ENCODE measurements at places on chromosomes 7 and 10.

DNA sequence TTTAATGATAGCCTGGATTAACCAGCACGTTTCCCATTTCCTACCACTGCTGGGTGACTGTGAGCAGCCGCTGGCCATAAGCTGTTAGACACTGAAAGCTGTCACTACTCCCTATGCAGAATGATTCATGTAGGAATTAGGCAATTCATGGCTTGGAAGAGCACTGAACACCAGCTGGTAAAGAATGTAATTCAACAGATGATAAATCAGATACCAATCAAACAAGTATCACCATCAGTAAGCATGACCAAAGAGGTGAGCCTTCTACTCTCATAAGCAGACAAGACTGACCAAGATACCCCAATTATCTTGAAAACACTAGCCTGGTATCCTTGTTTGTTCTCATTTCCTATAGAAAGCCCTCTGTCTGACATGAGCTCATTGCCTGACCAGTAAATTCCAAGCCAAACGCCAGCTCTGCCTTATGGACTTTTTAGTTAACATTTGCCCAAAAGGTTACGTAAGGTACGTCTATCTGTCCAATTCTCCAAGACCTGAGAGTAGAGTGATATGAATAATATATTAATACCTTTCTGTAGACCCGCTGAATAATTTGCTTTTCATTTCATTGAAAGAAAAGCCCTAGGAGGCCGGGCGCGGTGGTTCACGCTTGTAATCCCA lies 127.7 kb downstream of the ELMO1 start:
- peak; percentile 45 for DNase-seq

- no peak for DNase-seq
Measured at GRCh38 chr7:12481722-12482121, 78.1 kb upstream of the VWDE start.

DNA sequence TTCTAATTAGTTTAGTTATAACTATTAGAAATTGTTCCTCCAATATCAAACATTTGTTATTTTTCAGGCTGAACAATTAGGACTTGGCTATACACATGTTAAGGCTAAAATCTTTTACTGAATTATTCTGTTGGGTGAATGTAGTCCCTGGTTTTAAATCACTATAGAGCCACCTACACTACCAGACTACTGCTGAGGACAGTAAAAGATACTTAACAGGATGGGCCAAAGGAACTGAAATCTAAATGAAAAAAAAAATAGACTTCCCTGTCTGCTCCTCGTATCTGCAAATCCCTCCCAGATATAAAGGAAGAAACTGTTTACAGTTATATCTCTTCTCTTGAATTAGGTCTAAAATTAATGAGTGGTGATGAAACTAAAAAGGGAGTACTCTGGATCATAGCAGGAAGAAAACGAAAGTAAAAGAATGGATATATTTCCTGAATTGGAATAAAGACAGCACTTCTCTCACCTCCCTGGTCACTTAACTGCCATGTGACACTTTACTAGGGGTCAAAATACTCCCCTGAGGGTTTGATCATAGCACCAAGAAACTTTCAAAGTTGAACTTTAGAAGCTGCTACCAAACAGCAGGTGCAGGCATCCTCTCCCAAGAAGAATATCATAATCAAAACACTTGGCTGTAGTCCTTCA lies 12.7 kb downstream of the FBXW4 start:
- DNase-seq, result no peak

GRCh38 chr10:116410351-116410750 lies 17.3 kb upstream of the PNLIPRP3 start:
- no peak for DNase-seq

- DNase-seq, result no peak
Measured at GRCh38 chr10:22554461-22555182, 159.8 kb downstream of the PIP4K2A start.

GRCh38 chr10:121490871-121491519 lies 107.2 kb downstream of the FGFR2 start:
- no peak for DNase-seq

DNA sequence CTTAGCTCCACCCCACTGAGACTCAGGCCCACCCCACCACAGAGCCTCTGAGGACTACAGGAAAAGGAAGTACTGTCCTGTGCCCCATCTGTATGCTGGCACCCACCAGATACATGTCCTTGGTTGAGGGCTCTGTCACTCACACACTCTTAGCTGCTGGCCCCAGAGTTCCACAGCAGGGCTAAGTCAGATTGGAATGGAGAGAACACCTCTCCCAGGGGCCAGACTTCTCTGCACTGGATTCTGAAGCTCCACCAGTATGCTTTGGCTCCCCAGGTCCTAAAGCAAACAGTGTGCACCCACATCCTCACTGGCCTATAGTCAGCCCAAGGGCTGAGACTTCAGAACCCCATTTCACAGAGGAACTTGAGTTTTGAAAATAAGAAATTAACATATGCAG lies 103.2 kb upstream of the PPP2R2D start:
- DNase-seq, result no peak

DNA sequence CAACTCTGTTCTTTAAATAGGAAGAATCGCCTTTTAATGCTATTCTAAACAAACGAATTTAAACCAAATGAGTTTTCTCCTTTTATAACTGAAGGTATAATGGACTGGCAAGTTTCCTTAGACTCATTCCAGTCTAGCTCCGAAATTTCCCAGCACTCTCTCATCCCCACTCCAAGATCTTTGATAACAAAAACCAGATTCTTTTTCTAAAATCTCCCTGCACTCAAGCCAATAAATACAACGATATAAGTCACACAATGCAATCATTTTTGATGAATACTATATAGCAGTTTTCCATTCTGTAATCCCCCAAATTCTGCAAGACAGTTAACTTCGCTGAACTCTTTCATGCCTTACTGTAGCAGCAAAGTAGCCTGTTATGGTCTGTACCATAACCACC lies 1.9 kb downstream of the OGA start:
- DNase-seq, result no peak

- no peak for DNase-seq
Measured at GRCh38 chr7:140883378-140883777, 41.4 kb downstream of the BRAF start.

- DNase-seq, result no peak
Measured at GRCh38 chr7:741191-741671, 14.2 kb upstream of the PRKAR1B start.

- DNase-seq, result peak; percentile 45
Measured at GRCh38 chr10:123380491-123381085, 226.4 kb downstream of the BUB3 start.

- DNase-seq, result no peak
Measured at GRCh38 chr10:10092581-10092980, 925.1 kb upstream of the CELF2 start.

- DNase-seq, result peak; percentile 72
Measured at GRCh38 chr10:5283305-5284158, 81.2 kb upstream of the UCN3 start.

DNA sequence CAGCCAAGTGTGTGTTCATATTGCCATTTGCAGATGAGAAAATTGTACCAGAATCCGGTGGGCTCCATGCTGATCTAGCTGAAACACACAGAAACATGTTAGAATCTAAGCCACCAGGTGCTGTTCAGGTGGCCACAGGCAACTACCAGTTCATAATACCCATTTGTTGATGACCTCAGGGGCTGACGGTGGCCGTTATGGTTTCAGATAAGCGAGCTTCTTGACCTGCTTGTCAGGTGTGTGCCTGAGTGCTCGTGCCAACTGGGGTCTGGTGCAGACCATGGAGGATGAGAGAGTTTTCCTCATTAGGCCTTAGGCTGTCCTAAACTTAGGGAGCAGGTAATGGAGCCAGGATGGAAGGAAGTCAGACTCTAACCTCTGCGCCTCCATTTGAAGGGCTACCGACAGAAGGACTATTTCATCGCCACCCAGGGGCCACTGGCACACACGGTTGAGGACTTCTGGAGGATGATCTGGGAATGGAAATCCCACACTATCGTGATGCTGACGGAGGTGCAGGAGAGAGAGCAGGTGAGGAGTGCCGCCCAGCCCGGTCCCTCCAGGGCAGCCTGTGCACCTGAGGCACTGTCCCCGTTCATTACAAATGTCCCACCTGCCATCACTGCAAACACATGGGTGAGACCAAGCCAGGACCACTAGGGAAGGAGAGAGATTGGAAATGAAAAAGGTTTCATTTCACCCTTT lies 53.1 kb downstream of the MKI67 start:
- peak; percentile 0 for DNase-seq

GRCh38 chr10:86759073-86759672 lies 2.8 kb downstream of the BMPR1A start:
- DNase-seq, result no peak

DNA sequence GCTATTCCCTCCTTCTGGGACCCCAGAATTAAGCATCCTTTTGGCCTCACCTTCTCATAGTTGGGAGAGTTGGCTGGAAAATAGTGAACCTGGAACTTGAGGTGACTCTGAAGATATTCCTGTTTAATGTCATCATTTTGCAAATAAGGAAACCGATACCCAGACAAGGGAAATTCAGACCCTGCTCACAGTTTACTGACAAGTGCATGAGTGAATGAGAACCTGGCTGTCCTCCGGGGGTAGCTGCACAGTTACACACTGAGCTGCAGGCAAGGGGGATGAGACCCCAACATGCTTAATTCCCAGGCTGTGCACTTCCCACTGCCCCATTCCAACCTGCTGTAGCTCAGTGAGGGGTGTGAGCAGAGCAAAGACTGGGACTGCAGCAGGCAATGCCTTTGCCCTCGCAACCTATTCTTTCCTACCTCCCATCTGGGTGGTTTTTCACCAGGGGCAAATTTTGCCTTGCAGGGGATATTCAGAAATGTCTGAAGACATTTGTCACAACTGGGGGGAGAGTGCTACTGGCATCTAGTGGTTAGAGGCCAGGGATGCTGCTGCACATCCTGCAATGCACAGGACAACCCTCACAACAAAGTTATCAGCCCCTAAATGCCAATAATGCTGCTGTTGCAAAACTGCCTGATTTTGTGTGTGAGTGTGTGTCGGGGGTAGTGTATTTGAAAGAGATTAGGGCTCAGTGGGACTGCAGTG lies 136.2 kb downstream of the SORCS3 start:
- DNase-seq, result no peak

GRCh38 chr10:86613905-86614304 lies 40.4 kb upstream of the OPN4 start:
- DNase-seq, result no peak

- peak; percentile 18 for DNase-seq
Measured at GRCh38 chr7:2718296-2718965, 30.4 kb downstream of the AMZ1 start.

GRCh38 chr10:52609071-52609470 lies 163.5 kb downstream of the MBL2 start:
- no peak for DNase-seq

GRCh38 chr7:131974671-131975070 lies 418.2 kb upstream of the PODXL start:
- no peak for DNase-seq

- no peak for DNase-seq
Measured at GRCh38 chr10:98039690-98040381, 9.4 kb upstream of the CRTAC1 start.

- no peak for DNase-seq
Measured at GRCh38 chr7:100722480-100723212, 2.4 kb downstream of the EPO start.

GRCh38 chr7:22394739-22395138 lies 37.8 kb upstream of the RAPGEF5 start:
- no peak for DNase-seq

DNA sequence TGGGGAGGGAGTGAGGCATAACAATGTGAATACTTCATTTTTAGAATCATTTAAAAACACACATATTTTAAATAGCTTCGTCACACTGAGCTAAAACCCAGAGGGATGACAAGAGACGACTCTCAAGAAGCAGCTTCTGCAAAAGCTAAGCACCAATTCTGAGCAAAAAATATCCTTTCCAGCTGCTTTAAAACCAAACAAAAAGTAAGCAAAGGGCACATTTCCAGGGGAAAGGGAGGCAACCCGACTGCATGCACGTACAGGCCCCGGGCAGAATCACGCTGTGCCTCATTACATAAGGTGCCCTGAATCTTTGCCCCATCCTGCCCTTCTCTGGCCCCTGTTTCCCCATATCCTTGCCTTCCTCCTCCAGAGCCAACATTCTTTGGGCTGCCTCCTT lies 78.4 kb downstream of the DGKI start:
- DNase-seq, result no peak

DNA sequence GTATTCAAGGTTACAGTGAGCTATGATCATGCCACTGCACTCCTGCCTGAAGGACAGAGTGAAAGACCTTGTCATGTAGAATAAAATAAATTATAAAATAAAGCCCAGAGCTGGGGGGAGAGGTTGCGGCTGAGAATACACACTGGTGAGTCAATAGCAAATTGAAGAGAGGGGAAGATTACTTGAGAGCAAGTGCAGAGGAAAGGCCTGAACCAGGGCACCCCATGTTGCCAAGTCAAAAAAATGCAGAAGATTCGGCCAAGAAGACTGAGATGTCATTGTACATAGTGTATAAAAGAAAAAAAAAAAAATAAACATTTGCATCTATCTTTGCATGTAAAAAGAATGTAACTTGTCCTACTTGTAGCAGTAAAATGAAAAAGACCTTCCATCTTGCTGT lies 32.5 kb downstream of the RHEB start:
- DNase-seq, result no peak

DNA sequence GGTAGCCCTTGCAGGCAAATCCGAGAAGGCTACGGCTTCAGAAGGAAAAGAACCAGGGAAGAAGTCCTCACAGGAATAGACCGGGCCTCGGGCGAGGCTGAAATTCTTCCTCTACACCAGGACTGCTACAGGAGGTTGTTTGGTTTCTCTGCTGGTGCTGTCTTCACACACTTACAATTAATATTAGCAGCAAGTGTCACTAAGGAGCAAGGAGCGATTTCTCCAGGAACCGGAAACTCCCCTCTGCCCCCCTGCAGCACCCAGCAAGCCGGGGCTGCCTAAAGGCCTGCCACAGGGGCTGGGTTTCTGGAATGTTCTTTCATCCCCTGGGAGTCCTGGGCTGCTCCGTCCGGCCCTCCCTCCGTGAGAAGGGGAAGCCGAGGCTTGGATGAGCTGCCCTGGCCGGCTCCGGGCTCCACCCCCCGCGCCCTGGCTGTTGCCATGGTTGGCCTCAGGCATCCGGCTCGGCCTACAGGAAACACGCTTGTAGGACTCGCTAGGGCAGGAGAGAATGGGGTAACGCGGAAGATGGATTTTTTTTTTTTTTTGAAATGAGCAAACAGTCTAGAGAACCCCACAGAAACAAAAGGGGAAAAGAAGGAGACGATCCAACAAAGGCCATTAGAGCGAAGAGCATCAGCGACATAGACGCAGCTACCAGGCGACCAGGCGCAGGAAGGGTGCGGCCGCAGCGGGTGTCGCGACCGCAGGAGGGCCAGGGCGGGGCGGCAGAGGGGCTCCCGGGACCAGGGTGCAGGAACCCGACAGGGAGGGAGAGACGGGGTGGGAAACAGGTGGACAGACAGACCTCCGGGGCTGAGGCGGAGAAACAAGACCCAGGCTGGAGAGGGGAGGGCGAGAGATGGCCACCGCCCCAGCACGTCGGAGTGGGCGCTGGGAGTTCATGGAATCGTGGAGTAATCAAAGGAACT lies 33.0 kb downstream of the EN2 start:
- peak; percentile 13 for DNase-seq

- no peak for DNase-seq
Measured at GRCh38 chr7:115269486-115269885, 347.6 kb downstream of the MDFIC start.

DNA sequence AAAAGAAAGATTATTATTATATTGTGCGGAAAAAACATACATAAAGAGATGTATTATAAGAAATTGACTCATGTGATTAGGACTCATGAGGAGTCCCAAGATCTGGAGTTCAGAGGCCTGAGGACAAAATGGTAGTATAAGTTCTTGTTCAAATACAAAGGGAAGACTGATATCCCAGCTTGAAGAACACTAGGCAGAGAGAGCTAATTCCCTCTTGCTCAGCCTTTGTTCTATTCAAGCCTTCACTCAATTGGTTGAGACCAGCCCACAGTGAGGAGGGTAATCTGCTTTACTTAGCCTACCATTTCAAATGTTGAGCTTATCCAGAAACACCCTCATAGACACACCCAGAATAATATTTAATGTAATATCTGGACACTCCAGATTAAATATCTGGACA lies 1683.8 kb downstream of the REEP3 start:
- DNase-seq, result no peak

Measured in inflammatory macrophage (primary cell).